Pulmonary artery endothelial cell (primary cell): ENCODE measurements at places on chromosomes 13 and 19. TPM values are rescaled to one million over a fixed set of nuclear protein-coding genes. Genes with fewer than 3 reads are reported as not detected.

DNA sequence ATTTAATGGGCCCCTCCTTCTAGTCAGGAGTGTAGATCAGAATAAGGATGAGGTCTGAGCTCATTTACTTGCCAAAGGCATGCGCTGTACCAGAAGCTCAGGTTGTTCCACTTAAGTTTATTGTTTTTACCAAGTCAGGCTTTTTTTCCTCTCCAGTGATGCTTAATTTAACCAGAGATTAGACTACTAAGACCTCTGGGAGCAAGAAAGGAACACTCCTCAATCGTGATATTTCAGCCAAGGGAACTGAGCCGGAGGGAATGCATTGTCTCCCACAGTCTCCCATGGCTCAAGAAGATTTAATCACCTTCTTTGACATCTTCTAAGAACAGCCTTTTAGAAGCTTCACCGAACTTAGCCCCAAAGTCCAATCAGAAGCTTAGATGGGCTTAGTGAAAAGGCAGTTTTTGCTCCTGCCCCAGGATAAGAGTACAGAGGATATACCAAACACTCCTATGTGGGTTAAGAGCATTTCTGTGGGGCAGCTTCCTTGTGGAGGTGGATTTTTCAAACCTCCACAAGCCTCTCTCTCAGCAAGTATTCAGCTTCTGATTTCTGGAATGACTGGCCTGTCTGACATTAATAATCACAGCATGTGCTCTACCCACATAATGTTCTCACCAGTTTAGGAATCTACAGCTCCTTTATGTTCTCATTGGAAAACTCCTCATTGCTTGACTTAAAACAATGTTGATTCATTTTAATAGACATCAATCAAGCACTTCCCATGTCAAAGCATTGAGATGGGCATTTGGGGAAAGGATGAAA is 322.7 kb downstream of the SUCLA2 start:
- DNase-seq = no peak

DNA sequence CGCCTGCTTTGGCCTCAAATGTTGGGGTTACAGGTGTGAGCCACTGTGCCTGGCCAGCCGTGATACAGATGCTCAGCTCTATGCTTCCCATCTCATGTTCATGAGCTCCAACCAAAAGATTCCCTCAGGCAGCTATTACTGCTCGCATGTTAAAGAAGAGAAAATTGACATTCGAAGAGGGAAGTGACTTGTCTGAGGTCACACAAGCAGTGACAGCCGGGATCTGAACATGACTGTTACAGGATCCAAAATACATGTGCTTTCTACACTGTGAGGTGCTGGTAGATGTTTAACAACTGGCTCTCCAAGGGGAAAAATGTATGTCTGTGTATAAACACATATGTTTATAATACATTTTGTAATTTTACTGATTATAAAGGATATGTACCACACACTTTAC is 11.3 kb downstream of the FPR1 start:
- DNase-seq = no peak

- DNase-seq = no peak
Observed at GRCh38 chr13:23626700-23627099, 56.5 kb downstream of the TNFRSF19 start.

GRCh38 chr19:30665449-30665848 is 293.3 kb downstream of the ZNF536 start:
- DNase-seq = no peak

GRCh38 chr13:40230833-40231266 is 435.6 kb downstream of the FOXO1 start:
- DNase-seq = peak; percentile 44

DNA sequence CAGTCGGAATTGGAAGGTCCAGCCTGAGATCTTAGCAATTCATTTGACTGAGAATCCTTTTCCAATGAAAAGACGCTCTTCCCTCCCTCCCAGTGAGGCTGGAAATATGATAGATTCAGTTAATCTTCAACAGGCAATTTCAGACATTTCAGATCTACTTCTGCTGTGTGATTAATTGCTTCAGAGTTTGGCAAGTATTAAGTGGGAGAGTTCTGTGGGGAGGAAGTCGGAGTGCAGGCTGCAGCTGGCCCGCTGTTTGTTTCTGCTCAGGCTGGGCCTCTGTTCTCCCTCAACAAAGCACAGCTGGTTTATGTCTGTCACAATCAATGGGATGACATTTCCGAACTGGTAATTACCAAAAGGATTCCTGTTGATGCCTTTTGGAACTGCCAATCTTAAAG is 178.2 kb downstream of the NDFIP2 start:
- peak; percentile 13 for DNase-seq

GRCh38 chr19:15138427-15138826 is 31.2 kb downstream of the SYDE1 start:
- no peak for DNase-seq

DNA sequence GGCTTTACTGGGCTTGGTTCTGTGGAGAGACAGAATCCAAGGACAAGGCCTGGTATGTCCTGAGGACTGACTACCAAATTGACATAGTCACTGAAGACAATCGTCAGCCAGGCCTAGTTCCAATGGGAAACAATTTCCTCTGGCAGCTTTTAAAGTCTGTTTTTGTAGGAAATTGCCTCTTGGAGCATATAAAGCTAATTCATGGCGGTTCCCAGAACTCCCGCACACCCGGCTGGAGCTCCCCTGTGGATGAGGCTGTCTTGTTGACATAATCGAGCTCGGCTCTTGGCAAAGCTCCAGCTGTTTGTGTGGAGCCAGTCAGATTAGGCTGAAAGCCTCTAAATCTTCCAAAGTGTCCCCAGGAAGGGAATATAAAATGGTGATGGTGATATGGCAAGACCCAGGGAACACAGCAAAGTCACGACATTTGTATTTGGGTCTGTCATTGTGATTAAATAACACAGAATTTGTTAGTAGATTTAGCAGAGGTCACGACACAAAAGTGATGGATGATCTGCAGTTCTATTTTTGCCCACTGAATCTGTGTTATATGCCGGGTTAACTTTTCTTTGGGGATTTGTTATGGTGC is 395.0 kb downstream of the PCDH9 start:
- DNase-seq = no peak

- DNase-seq = no peak
Observed at GRCh38 chr13:70107498-70108281, at the start of gene ATXN8OS. ATXN8OS (plus strand) TSS chr13:70107826.

DNA sequence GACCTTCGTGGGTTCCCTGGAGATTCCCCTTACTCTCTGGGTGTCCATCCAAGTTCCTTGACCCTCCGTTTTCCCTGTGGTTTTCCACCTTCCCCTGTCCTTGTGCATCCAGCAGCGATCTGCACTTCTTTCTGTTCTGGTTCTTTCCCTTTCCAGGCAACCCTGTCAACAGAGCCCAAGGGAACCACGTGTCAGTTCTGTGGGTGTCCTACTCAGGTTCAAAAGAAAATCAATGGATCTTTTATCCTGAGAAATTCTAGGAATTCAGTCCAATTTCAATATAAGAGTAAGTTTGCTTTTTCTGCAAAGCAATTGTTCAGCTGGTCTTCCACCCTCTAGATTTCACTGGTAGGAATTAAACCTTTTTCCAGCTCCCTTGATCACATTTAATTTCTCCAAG is 1394.8 kb upstream of the SLC10A2 start:
- DNase-seq = no peak

GRCh38 chr13:110628952-110629701 is 13.8 kb downstream of the NAXD start:
- no peak for DNase-seq

GRCh38 chr13:27970382-27971235 is 1.5 kb upstream of the CDX2 start:
- no peak for DNase-seq

DNA sequence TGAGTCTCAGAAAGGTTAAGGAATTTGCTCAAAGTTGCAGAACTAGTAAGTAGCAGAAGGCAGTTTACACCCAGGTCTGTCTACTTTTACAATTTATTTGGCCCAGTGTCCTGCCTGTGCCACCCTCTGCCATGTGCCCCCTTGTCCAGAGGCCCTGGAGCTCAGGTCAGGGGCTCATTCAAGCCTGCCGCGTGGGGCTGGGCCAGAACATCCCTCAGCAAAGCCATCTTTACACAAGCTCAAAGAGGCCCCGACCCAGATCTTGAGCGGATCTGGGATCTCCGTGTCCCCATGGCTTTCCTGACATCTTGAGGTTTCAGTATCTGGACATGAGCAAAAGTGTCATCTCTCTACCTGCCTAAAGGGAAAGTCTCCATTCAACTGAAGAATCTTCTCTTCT is 76.4 kb upstream of the VSTM2B start:
- no peak for DNase-seq

Gene TSSK6
- total RNA-seq = 0.79 and 1.3 TPM in 2 replicates

Gene FCGBP
- under 0.01 and 0.04 TPM in 2 replicates for total RNA-seq

Gene PODNL1
- total RNA-seq = 0.04 and 0.13 TPM in 2 replicates

Gene TTYH1
- not detected in 2 replicates for total RNA-seq

Gene ZNF729
- total RNA-seq = not detected in 2 replicates

Gene KLK15
- total RNA-seq = not detected in 2 replicates

Gene CYP4F12
- total RNA-seq = not detected in 2 replicates

Gene CCL25
- not detected in 2 replicates for total RNA-seq

Gene ZNF296
- total RNA-seq = 0.14 and 0.26 TPM in 2 replicates

Gene PSPN
- total RNA-seq = 0.73 and 1.3 TPM in 2 replicates
